Activated CD4-positive, alpha-beta T cell treated with anti-CD3 and anti-CD28 coated beads, Interleukin-2, amount 10 ng/mL, durations not matched to agents 24 days and 14 days (primary cell): ENCODE measurements at places on chromosomes 3 and 15.

DNA sequence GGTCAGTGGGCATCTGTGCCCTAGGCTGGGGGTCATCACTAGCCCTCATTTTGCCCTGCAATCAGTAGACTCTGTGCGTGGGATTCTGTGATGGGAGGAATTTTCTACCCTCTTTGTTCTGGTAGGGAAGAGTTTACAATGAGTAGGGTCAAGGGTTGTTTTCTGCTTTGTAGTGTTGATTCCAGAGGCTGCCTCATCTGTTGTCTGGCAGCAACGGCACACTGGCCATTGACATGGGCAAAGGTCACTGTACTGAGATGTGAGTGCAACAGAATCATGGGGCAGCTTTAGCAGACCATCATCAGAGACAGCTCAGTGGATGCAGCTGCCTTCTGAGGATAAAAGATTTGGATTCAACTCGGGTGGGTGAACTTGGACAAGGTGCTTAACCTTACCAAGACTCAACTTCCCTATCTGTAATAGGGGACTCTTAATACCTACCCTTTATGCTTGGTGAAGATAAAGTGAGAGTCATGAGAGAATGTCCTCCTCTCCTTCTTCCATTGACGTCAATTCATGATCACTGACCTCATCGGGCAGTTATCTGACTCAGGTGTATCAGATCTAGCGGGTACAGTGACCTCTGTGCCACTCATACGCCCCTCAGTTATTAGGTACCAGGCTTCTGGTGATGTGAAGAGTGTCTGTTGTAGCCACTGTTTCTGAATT, 127.5 kb downstream of the RPLP1 start:
- no peak for DNase-seq

DNA sequence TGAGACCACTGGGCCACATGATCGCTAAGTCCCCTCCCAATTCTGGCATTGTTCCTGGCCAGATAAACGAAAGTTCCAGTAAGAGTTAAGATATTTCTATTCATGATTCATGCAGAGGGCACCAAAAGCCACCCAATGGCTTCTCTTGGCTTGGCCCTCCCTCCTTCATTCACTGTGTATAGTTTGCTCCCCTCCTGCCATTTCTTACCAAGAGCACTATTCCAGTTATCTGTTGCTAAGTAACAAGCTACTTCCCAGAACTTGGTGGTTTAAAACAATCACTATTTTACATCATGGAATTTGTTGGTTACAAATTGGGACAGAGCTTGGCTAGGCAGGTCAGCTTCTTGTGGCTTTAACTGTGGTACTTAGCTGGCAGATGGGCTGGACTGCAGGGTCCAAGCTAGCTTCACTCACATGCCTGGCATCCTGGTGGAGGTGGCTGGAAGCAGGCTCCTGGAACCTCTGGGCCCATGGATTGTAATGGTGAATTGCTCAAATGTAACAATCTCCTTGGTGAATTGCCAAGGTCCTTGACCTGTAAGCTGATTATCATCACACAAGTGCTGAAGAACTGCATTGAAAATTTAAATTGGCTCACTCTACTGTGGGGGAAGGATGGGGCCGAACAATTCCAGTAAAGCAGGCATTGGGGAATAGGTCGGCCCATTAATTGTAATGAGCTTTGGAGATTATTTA, 16.6 kb downstream of the EAF1 start:
- DNase-seq = no peak

- no peak for DNase-seq
These were observed 28.6 kb downstream of the PAQR9 start for GRCh38 chr3:142934887-142935269.

DNA sequence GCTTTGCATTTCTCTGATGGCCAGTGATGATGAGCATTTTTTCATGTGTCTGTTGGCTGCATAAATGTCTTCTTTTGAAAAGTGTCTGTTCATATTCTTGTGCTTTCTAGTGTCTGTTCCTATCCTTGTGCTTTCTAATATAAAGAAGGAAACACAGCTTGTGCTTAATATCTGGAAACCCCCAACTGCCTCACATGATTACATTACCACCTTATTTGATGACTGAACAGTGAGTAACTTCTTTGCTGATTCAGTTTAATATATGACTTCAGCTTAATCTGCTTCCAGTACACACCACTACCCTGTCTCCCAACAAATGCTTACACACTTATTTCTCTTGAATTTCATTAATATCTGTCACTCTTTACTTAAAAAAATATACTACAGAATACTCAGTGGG, 835.1 kb downstream of the EDEM1 start:
- DNase-seq = no peak

GRCh38 chr3:191327526-191327925, 1.7 kb upstream of the CCDC50 start:
- DNase-seq = no peak

DNA sequence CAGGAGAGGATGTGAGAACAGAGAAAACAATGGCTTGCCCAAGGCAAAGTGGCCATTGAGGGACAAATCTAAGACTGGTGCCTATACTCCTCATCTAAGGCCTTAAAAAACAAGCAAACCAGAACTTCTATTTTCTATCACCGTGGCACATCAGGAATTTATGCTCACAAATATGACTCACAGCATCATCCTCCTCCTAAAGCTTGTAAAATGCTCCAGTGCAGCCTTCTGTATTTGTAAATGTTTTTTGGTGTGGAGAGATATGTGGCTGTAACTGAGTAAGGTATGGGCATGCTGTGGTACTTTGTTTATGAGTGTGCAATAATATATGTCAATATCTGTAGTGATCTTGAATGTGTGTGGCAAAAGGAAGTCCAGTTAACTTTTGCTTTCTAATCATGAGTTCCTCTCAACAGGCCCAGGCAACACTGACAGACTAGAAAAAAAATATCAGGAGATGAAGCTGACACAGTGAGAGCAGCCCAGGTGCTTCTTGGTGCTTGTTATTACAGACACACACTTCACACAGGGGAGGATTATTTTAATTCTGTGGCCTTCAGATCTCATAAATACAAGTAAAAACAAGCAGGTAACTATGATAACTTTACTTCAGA, 60.3 kb downstream of the CTNNB1 start:
- DNase-seq = peak; percentile 42

GRCh38 chr3:160949460-160949859, 155.7 kb downstream of the B3GALNT1 start:
- DNase-seq = no peak

DNA sequence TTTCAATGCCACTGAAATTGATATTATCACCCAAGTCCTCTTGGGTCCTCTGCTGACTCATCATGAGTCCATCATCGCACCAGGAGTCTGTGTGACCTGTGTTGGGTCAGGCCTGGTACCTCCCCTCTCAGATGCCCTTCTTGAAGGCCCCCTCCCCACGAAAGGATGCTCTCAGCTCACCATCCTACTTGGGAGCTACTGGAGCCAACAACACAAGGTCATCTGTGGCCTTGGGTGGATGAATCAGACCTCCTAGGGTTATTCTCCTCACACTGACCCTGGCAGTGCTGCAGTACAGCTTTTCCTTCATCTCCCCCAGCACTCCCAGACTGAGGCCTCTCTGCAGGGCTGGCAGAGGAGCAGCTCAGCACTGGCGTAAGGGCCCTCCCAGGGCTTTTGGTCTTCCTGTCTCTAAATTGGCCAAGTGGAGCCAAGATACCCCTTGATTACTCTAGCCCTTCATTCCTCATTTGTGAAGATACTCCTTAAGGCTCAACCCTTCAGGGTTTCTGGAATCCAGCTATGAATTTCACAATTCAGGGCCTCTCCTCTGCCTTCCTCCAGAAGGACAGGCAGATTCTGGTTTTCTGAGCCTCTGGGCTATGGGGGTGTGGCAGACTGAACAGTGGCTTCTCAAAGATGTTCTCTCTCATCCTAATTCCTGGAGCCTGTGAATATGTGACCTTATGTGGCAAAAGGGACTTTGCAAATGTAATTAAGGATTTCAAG, 80.7 kb upstream of the GSK3B start:
- DNase-seq = no peak

DNA sequence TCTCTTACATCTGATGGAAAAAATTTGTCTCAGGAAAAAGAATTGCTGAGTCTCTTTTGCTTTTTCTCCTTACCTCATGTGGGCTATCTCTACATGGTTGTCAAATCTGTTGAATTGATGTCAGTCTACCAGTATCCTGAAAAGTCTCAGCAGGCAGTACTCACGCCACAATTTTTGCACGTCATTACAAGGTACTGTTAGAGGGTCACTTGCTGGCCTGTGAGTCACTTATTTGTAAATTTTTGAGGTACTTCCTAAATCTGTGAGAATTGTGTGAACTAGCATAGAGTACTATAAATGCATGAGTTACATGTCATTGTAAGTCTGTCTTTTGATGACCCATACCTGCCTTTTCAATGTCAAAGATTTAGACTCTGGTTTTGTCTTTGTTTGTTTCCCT, 15.9 kb downstream of the HPS3 start:
- DNase-seq = no peak

- no peak for DNase-seq
These were observed 392.0 kb downstream of the IL20RB start for GRCh38 chr3:137349557-137350348.

- DNase-seq = no peak
These were observed 109.7 kb upstream of the GADL1 start for GRCh38 chr3:31004025-31004678.

DNA sequence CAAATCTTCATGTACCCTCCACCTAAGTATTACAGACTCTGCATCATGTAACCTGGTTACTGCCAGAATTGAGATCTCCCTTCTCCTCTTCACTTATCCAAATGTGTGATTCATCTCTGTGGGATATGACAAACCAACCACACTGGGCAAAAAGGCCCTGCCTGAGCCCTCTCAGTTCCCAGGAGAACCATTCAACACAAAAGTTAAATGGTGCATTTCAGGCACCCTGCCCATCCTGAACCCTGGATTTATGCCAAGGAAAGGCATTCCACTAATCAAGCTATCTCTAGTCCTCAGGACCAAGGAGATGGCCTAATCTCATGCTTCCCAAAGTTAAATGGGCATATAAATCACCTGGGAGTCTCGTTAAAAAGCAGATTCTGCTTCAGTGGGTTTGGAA, 108.5 kb downstream of the TNIK start:
- no peak for DNase-seq

DNA sequence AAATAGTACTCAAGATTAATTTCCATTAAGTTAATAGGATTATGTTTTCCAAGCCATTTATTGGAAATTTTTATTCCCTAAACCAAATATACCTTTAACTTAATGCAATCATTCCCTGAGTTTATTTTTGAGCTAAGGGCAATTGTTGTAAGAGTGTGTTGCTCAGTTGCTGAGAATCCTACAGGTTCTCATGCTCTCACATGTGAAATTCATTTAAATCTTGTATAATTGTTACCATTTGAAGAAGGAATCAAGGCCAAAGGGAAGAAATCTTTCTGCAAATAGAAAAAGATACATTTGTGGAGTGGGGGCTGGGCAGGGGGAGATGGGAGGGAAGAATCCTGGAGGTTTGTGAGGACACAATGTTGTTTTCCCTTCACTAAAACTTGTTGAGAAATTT, 202.7 kb upstream of the STRIT1 start:
- no peak for DNase-seq

DNA sequence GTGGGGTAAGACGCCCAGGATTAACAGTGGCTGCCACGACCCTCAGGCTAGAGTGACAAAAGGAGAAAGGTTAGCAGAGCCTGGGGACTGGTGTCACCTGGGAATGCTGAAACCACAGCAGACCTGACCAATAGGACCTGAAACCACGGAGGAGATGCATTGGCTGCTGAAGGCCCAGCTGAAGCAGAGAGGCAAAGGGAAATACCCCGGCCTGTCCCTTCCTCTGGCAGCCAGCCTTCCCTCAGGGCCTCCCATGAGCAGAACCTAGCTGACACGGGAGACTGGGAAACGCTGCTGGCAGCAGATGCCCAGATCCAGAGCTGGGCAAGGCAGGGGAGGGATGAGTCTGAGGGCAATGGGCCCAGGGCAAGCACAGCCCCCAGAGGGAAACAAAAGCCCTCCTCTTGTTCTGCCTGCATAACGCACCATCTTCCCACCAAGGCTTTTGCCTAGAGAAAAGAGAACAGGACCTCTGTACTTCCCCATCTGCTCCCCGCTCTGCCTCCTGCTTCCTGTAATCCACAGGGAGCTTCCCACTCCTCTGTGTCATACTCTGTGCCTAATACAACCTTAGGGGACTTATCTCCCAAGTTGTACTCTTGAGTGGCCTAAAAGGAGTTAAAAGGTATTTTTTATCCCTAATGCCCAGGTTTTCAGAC, 216.2 kb downstream of the ABHD5 start:
- DNase-seq = no peak

GRCh38 chr3:31714495-31715280, 182.0 kb downstream of the STT3B start:
- DNase-seq = no peak

DNA sequence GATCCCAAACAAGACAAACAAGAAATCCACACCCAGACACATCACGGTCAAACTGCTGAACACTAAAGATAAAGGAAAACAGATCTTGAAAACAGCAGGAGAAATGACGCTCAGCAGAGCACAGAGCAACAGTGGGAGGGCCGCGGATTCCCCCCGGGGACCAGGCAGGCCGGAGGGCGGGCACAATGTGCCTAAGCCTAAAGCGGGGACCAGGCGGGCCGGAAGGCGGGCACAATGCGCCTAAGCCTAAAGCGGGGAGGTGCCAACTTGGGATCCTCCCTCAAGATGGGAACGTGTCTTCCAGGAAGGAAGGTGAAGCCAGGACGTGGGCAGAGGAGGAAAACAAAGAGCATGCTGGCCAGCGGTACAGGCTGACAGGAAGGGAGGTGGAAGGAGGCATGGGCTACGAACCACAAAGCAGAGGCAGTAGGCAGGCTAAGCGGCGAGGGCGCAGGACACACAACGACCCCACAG, 31.1 kb downstream of the CYFIP1 start:
- no peak for DNase-seq

- no peak for DNase-seq
These were observed 66.3 kb downstream of the ATP2B2 start for GRCh38 chr3:10438902-10439610.

GRCh38 chr3:50608278-50608677, 3.3 kb downstream of the CISH start:
- DNase-seq = peak; percentile 69

GRCh38 chr3:148682997-148683396, 14.7 kb upstream of the AGTR1 start:
- no peak for DNase-seq

- no peak for DNase-seq
These were observed 549.8 kb downstream of the NSUN3 start for GRCh38 chr3:94612631-94613030.

GRCh38 chr15:39465843-39466749, 114.8 kb upstream of the THBS1 start:
- DNase-seq = no peak

GRCh38 chr15:29268706-29269484, 727 bp downstream of the NSMCE3 start:
- peak; percentile 85 for DNase-seq
